ENCODE measurements at places on chromosomes 13 and 19.
A peak's percentile ranks its signal among the peaks of the same experiment; 100 is the strongest.

- DNase-seq = no peak
Measured at GRCh38 chr19:51808333-51808986, 13.5 kb downstream of the FPR3 start.

DNA sequence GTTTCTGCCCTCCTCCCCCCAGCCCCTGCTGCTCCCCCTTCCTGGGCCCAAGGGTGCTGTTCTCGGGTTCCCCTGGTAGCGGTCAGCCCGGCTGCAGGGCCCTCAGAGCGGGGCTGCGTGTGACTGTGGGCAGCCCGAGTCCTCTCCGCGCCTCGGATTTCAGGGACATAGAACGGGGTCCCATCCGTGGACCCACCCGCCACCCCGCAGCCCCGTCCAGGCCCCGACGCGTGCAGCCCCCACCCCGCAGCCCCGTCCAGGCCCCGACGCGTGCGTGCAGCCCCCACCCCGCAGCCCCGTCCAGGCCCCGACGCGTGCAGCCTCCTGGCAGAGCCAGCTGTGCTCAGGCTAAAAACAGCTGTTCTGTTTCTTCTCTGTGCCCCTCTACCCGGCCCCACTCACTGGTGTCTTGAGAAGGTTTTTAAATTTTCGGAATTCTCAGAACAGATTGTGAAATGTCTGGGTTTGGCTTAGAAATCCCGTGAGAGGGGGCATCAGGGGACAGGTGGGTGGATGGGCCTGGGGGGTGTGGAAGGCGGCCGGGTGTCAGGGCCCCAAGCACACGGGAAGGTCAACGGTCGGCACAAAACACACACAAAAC, 5.5 kb upstream of the PRTN3 start:
- no peak for DNase-seq

DNA sequence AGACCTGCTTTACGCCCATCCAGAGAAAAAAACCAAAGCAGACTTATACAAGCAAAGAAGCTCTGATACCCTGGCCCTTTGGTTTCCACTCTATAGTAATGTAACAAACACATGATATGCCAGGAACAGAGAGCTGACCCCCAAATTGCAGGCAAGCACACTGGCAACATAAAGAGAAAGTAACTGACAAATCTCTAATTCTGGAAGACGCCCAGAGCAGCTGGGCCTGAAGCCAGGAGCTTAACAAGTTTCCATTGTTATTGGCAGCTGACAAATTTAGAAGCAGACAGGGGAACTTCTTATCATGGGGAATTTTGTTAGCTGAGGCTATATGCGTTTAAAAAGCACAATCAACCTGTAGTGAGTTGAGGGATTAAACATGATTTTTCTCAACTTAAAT, 158.0 kb downstream of the DLEU7 start:
- DNase-seq = peak; percentile 87

- DNase-seq = no peak
Measured at GRCh38 chr19:15315101-15315500, 17.2 kb downstream of the BRD4 start.

GRCh38 chr13:104757712-104758111, 1691.5 kb upstream of the SLC10A2 start:
- DNase-seq = no peak

GRCh38 chr19:48630296-48631063, 6.7 kb downstream of the DBP start:
- DNase-seq = peak; percentile 86

GRCh38 chr13:112979406-112979902, 10.4 kb downstream of the MCF2L start:
- DNase-seq = no peak

- no peak for DNase-seq
Measured at GRCh38 chr13:33275916-33276315, 9.6 kb downstream of the STARD13 start.

- DNase-seq = no peak
Measured at GRCh38 chr19:54178581-54179261, 5.8 kb upstream of the TMC4 start.

DNA sequence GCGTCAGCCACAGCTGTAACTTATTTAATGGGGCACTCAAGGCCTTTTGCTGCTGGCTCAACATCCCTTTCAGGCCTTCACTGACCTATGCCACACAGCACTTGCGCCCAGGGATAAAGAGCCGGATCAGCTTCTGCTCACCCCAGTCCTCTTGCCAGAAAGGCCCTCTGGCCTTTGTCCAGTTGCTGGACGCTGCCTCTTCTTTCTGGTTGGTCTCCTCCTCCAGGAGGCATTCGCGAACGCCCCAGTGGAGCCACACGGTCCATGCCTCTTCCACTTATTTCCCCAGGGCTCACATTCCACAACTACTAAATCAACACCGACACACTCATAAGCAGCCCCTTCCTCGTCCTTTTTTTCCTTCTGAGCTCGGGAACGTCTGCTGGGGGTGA, 3.7 kb upstream of the ZNF329 start:
- DNase-seq = peak; percentile 34

DNA sequence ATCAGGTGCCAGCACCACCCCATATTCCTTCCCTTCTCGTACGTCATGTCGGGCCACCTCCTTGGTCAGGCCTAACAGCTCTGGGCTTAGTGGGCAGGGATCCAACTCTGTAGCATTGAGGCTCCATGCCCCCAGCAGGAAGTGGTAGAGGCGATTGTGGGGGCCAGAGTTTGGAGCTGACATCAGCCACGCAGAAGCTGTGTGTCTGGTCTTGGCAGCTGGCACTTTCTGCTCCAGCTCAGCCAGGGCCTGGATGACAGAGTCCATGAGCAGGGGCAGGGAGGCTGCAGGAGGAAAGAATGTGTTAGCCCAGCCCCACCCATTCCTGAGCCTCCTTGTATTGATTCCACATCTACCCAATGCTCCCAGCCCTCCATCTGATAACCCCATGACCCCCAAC, 3.0 kb downstream of the PGLYRP2 start:
- DNase-seq = no peak

GRCh38 chr13:84290386-84290785, 408.1 kb upstream of the SLITRK1 start:
- no peak for DNase-seq

- no peak for DNase-seq
Measured at GRCh38 chr19:40809358-40810086, 10.5 kb downstream of the EGLN2 start.

DNA sequence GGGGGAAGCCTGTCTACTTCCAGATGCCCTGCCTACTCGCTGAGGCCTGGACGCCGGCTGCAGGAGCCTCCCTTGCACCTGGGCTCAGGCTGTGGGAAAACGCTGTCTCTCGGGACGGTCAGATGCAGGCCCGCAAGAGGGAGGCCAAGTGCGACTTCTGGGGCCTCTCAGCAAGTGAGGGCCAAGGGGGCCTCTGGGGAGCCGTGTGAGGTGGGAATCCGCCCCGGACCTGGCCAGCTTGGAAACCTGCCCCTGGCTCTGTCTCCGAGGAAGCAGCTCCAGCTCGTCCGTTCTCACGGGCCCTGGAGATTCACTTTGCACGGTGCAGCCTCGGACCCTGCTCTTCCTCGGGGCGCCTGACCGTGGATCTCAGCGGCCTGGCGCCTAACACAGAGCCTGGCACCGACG, 11.4 kb upstream of the CRTC1 start:
- DNase-seq = no peak

GRCh38 chr19:38084196-38084595, 139.8 kb downstream of the DPF1 start:
- DNase-seq = no peak

DNA sequence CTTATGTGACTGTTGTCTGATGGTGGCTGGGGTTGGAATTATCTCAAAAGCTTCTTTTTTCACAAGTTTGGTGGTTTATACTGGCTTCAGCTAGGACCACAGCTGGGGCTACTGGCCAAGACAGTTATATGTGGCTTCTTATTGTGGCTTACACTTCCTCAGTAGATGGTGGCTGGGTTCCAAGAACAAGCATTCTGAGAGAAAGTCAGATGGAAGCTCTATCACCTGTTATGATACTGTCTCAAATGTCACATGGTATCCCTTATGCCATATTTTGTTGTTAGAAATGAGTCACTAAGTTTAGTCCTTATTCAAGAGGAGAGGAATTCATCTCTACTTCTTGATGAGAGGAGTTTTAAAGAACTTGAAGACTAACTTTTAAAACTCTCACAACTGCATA, 41.6 kb downstream of the NDFIP2 start:
- DNase-seq = no peak

- DNase-seq = no peak
Measured at GRCh38 chr13:60583196-60583888, 186.3 kb downstream of the TDRD3 start.

GRCh38 chr13:21871919-21872318, 201.0 kb downstream of the FGF9 start:
- DNase-seq = no peak

GRCh38 chr13:76903544-76904162, 17.4 kb upstream of the KCTD12 start:
- DNase-seq = peak; percentile 33

GRCh38 chr13:43767341-43767931, 19.3 kb downstream of the ENOX1 start:
- peak; percentile 25 for DNase-seq

DNA sequence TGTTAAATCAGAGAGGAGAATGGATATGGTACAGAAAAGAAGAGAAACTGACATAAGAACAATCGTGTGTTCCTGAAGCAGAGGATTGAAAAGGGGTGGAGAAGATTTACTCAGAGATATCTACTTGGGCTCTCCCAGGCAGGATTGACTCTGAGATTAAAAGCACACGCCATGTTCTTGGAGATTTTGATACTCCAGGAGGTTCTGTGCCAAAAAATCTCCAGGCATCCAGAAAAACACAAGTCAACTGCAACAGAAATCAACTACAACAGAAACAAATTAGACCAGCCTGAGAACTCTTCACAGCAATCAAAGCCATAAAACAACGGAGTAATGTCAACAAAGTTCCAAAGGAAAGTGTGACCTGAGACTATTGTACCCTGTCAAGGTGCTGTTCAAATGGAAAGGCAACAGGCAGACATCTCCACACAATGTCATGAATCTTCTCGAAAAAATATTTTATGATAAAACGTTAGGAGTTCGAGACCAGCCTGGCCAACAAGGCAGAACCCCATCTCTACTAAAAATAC, 104.2 kb downstream of the UBL3 start:
- no peak for DNase-seq

DNA sequence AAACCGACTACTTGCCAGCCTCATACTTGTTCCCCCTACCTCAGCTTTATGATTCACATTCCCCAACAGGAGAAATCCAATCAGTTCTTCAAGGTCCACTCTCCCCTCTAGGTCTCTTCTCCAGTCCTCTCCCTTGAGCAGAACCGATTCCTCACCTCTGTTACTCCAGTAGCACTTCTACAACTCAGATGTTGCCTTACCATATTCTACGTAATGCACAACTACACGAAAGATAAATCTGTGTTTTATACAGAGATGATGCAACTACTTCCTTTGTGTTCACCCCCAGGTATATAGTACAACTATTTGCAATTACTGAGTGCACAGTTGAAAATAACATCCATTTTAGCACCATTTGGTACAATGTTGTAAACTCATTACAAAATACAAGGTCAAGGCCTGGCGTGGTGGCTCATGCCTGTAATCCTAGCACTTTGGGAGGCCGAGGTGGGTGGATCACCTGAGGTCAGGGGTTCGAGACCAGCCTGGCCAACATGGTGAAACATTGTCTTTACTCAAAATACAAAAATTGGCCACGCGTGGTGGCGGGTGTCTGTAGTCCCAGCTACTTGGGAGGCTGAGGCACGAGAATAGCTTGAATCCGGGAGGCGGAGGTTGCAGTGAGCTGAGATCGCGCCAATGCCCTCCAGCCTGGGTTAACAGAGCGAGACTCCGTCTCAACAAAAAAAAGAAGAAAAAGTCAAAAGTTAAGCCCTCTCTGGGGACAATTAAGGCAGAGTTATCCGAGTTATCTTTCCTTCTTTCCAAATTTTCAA, 2.8 kb upstream of the WBP4 start:
- no peak for DNase-seq

DNA sequence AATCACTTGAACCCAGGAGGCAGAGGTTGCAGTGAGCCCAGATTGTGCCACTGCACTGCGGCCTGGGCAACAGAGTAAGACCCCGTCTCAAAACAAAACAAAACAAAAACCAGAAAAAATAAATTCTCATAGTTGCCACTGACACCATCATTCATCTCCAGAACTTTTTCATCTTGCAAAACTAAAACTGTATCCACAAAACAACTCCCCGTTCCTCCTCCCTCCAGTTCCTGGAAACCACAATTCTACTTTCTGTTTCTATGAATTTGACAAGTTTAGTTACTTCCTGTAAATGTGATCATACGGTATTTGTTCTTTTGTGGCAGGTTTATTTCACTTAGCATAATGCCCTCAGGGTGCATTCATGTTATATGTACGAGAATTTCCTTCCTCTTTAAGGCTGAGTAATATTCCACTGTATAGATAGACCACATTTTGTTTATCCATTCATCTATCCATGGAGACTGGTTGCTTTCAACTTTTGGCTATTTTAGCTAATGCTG, 13.2 kb upstream of the ADGRE5 start:
- no peak for DNase-seq

- DNase-seq = no peak
Measured at GRCh38 chr13:65347420-65348030, 1882.6 kb downstream of the PCDH9 start.

GRCh38 chr19:30150626-30151025, 208.6 kb downstream of the URI1 start:
- DNase-seq = no peak

- DNase-seq = peak; percentile 76
Measured at GRCh38 chr19:10010247-10010691, at the start of gene COL5A3. Gene COL5A3 (minus strand): TSS chr19:10010504. CDS start chr19:10010385, 119 bp downstream.

- DNase-seq = no peak
Measured at GRCh38 chr19:6069268-6069791, 41.0 kb downstream of the RFX2 start.

DNA sequence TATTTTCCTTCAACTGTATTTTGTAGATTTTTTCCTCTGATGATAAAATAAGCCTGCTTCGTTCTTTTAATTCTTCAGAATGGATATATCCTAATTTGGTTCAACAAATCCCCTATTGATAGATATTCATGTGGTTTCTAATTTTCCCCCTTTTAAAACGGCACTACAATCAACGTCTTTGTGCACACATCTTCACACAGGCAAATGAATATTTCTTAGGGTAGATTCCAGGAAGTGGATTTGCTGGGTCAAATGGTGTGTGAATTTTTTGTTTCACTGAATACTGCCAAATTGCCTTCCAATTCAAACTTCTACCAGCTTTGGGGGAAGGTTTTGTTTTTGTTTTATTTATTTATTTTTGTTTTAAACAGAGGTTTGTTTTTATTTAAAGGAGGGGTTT, 287.2 kb downstream of the FOXO1 start:
- DNase-seq = no peak

GRCh38 chr13:39815345-39816111, 160.1 kb downstream of the COG6 start:
- DNase-seq = no peak

- no peak for DNase-seq
Measured at GRCh38 chr13:37139356-37139755, 33.9 kb upstream of the CSNK1A1L start.

DNA sequence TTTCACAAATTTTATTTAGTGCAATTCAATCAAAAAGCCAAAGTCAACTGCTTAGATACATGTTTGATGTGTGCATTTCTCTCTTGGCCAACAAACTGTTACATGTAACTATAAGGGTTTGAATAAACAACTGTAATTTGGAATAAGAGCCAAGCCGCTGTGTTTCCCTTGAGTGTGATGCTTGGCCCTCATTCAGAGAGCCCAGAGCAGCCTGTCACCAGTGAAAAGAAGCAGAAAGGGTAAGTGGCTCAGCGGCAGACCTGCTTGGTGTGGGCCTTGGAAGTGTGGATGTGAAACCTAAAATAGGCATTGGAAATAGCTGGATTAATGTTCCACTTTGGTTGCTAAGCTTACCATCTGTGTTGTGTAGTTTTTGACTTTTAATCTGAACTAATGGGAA, 924.6 kb downstream of the OLFM4 start:
- no peak for DNase-seq

GRCh38 chr13:107834281-107834680, 381.1 kb downstream of the LIG4 start:
- no peak for DNase-seq

Data from left ventricle myocardium inferior (tissue), 1 donor.